ENCODE measurements at places on chromosomes 4 and X.

GRCh38 chr4:84362896-84363655 lies 136.0 kb downstream of the NKX6-1 start:
- no peak for DNase-seq

DNA sequence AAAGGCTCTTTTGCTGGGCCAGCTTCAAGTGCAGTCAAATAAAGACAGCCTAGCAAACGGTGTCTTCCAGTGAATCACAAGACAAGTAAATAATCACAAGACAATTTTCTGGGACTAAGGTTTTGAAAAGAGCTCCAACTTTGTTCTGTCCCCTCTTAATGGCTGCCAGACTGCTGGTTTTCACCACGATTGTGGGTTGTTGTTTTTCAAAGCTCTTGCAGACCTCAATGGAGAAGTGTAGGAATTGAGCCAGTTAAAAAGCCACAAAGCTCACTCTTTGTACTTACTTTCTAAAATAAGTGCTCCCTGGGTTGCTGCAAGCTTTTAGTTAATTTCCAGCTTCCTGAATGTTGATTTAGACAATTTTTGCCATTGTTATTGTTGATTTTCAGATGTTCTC lies 405.8 kb upstream of the HTR2C start:
- DNase-seq: no peak

DNA sequence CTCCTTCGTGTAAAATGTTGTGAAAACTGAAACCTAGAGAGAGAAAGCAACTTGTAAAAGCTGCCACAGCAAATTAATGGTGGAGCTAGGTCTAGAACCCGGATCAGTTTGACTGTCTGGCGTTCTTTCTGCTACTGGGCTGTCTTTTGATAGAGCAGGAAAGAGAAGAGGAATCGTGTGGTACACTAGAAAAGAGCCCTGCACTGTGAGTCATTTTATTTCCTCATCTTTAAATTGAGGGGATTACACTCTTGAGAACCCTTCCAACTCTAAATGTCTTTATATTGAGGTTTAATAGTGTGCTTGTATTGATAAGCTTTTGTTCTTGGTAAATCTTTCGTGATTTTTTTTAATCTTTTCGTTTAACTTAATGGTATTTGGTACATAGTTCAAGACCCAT lies 4.3 kb downstream of the WDR44 start:
- no peak for DNase-seq

DNA sequence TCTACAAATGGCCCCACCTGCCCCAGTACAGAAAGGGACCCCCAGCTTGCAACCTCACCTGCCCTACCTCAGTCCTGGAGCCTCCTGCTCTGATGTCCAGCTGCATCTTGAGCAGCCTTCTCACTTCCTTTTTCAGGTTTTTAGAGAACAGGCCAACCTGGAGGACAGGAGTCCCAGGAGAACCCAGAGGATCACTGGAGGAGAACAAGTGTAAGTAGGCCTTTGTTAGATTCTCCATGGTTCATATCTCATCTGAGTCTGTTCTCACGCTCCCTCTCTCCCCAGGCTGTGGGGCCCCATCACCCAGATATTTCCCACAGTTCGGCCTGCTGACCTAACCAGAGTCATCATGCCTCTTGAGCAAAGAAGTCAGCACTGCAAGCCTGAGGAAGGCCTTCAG lies 3.6 kb downstream of the MAGEA11 start:
- DNase-seq: no peak

- DNase-seq: no peak
Observed at GRCh38 chr4:83320548-83320947, 14.1 kb downstream of the HPSE start.

- DNase-seq: no peak
Observed at GRCh38 chr4:53626491-53626890, 35.2 kb upstream of the LNX1 start.

DNA sequence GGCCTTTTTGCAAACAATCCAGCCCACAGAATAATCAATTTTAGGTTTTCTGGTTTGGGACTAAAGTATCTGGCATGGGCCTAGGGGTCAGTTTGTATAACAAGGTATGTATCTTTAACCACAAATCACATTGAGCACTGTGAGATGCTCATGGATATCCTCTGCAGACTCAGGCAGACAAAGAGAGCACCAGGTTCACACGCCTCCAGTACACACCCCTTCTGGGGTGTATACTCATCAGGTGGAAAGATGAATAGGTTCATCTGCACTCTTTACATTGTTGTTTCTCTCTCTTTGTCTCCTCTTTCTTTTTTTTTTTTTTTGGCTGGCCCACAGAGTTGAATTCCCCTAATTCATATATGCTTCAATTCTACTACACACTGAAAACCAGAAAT lies 21.1 kb downstream of the TEC start:
- DNase-seq: no peak

DNA sequence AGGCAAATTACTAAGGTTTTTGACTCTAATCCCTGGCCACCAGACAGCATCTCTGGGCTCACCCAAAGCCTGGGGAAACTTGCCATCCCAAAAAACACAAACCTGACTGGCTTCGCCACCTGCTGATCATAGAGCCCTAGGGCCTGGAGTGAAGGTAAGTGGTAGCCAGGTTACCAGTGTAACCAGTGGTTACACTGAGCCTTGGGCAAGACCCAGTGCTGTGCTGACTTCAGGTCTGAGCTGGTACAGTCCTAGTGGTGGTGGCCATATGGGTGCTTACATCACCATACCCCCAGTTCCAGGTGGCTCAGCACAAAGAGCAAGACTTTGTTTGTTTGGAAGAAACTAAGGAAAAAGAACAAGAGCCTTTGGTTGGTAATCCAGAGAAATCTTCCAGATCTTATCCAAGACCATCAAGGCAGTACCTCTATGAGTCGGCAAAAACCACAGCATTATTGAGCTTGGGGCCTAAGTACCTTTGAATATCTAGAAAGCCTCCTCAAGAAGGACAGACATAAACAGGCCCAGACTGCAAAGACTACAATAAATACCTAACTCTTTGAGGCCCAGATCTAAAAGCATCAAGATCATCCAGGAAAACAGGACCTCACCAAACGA lies 13.7 kb downstream of the MED14 start:
- DNase-seq: no peak

DNA sequence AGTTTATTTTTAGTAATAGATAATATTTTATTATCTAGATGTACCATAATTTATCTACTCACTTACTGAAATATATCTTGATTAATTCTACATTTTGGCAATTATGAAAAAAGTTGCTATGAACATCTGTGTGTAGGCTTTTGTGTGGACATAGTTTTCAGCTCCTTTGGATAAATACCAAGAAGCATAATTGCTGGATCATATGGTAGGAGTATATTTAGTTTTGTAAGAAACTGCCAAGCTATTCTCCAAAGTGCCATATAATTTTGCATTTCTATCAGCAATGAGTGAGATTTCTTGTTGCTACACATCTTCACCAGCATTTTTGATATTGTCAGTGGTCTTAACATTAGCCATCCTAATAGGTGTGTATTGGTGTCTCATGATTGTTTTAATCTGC lies 882.6 kb upstream of the GRIA3 start:
- no peak for DNase-seq

GRCh38 chrX:118756101-118756500 lies 28.7 kb downstream of the IL13RA1 start:
- no peak for DNase-seq

DNA sequence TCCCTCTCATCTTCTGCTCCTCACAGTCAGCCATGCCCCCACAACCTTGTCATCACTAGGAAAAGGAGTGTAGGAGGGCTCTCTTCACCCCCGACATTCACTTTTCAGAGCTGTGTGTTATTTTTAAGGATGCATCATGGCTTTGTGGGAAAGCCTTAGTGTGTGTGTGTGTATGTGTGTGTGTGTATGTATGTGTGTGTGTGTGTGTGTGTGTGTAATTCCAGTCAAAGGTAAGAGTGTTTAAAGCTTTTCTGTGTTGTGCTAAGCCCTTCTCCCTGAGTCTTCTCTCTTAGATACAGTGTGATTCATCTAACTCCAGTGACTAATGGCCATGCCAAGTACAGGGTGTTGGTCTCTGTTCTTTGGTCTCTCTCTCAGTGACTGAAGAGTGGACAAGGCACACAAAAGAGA lies 76.6 kb downstream of the CHIC2 start:
- DNase-seq: peak; percentile 3

DNA sequence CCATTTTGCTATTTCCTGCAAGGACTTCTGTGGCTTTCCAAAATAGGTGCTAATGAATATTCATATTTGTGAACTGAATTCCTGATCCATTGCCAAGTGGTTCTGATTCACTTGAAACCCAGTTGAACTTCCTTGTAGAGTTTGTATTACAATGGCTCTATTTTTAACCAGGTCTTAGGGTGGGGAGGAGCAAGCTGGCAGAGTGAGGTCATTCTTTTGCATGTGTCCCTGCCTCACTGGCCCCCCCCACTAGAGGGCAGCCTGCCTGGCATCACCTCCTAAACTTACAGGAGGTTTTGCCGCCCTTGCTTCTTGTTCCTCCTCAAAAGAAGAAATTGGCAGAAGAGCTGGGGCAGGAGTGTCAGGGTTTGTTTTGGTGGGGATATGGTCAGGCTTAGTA lies 10.5 kb downstream of the PTTG2 start:
- DNase-seq: peak; percentile 26

DNA sequence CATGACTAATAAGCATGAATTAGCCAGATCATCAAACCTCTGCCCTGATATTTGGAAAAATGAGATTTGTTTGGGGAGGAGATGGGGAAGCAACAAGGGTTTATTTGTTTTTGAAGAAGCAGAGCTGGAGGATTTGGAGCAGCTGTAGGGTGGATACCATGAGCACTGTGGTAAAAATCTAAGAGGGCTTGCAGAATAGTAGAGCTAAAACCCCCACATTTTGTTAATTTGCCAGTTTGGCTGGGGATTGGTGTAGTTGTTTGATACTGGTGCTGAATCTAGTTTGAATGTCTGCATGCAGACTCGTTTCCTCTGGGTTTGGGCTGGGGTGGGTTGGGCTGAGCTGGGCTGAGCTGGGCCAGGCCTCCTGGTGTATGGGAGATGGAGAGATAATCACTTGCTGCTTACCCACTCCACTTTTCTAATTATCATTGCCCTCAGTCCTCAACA lies 43.7 kb downstream of the SMAD1 start:
- DNase-seq: no peak
